ENCODE measurements at places on chromosomes 6 and 20.

GRCh38 chr6:145003145-145003544 lies 718.0 kb downstream of the UTRN start:
- DNase-seq, result no peak

DNA sequence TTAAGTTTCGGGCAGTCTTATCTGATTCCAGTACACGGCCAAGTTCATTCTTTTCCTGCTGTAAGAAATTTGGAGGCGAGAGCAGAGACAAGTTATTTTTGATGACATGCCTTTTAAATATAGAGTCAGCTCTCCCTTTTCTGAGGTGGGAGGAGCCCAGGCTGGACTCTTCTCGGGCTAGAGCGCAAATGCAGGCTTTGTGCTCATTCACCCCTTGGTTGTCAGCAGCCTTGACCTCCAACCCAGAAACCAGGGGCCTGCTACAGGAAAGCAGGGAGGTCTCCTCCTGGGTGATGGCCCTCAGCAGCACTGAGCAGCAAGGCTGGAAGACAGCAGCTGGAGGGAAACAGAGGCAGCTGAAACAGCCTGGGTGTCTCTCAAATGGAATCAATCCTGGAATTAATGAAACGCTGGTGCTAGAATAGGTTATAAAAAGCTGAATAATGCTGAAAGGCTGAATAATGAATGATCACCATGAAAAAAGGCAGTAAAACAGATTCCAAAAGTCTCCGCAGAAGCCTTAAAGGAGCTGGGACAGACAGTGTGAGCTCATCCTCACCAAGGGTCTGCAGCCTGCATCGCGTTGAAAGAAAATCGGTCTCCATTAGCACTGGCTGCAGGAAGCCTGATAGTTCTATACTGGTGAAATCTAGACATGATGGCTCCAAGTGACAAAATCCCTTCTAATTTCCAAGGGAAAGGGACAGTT lies 28.2 kb upstream of the ECI2 start:
- no peak for DNase-seq

DNA sequence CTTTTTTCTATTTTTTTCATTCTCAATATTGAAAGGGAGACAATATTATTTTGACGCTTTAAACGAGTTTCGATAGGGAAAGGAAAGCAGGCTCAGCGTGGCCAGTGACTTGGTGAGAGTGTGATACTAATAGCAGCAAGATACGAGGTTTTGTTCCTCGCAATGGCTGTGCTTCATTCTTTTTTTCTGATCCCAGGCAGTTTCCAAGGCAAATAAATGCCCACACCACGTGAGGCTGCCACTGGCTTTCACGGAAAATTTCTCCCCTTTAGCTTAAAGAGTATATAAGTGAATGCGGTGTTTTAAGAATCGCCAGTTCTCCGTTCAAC lies 196.4 kb upstream of the ZNF184 start:
- no peak for DNase-seq

DNA sequence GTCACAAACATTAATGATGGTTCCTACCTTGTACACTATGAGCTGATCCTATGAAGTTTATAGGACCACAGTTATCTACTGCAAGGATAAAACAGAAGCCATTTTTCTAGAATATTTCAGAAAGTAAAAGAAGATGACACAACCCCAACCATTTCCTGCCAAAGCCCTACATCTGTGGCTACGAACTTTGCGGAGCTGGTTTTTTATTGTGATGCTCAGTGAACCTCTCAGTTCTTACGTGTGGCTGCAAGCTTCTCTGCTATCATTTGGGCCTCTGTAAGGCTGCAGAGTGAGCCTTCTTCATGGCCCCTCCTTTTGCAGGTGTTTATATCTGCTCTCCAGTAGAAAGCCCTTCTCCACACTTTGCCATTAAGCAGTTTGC lies 17.8 kb upstream of the TAGAP start:
- DNase-seq, result no peak

- no peak for DNase-seq
Observed at GRCh38 chr20:1517010-1517409, 25.8 kb upstream of the SIRPB2 start.

GRCh38 chr6:77837034-77837784 lies 184.4 kb downstream of the MEI4 start:
- no peak for DNase-seq
